ENCODE measurements at places on chromosomes 5 and 9. TPM values are rescaled to one million over a fixed set of nuclear protein-coding genes. Genes with fewer than 3 reads are reported as not detected.

The PIK3R1 gene
- total RNA-seq, result 10.6 TPM

The IGFBPL1 gene
- total RNA-seq, result 37.9 TPM

The PIP5K1B gene
- 1.7 TPM for total RNA-seq

The GNE gene
- 6.3 TPM for total RNA-seq

The ABO gene
- 0.31 TPM for total RNA-seq

The EIF4E1B gene
- total RNA-seq, result 1.3 TPM

The FOXD4 gene
- total RNA-seq, result 0.22 TPM

The NAIP gene
- 2.2 TPM for total RNA-seq

The PRELID1 gene
- total RNA-seq, result 213 TPM

The ANKRD34B gene
- 0.72 TPM for total RNA-seq

The CTXN3 gene
- total RNA-seq, result not detected

The NMUR2 gene
- not detected for total RNA-seq

The SPEF2 gene
- total RNA-seq, result 0.33 TPM

The GMCL2 gene
- not detected for total RNA-seq

The BAAT gene
- total RNA-seq, result 0.15 TPM

The IFNA13 gene
- not detected for total RNA-seq

The WNK2 gene
- 69.4 TPM for total RNA-seq

The SLCO4C1 gene
- total RNA-seq, result 4.8 TPM

The RARS1 gene
- total RNA-seq, result 97.5 TPM

The DBH gene
- total RNA-seq, result not detected

The SLC22A4 gene
- total RNA-seq, result 0.70 TPM

The CATSPER3 gene
- 0.50 TPM for total RNA-seq

The SLC36A2 gene
- total RNA-seq, result 0.07 TPM

The TXNDC8 gene
- not detected for total RNA-seq

The PCDH12 gene
- not detected for total RNA-seq

The ORM2 gene
- total RNA-seq, result 1.4 TPM

The UAP1L1 gene
- 5.6 TPM for total RNA-seq

The SPINK4 gene
- total RNA-seq, result not detected

The MAMDC4 gene
- total RNA-seq, result 9.2 TPM

The CDC20B gene
- total RNA-seq, result 0.18 TPM

The LRRTM2 gene
- total RNA-seq, result not detected

The PCDHGB5 gene
- total RNA-seq, result 3.8 TPM

The P4HA2 gene
- total RNA-seq, result 15.1 TPM

The CMYA5 gene
- total RNA-seq, result 1.1 TPM

The FASTKD3 gene
- 16.3 TPM for total RNA-seq

All from H9 (cell line).